Kidney (tissue), 22 donors: ENCODE measurements at places on chromosomes 12 and 14. TPM values are rescaled to one million over a fixed set of nuclear protein-coding genes. Genes with fewer than 3 reads are reported as not detected.

- DNase-seq: no peak
Measured at GRCh38 chr14:51211149-51211548, 28.9 kb upstream of the TMX1 start.

DNA sequence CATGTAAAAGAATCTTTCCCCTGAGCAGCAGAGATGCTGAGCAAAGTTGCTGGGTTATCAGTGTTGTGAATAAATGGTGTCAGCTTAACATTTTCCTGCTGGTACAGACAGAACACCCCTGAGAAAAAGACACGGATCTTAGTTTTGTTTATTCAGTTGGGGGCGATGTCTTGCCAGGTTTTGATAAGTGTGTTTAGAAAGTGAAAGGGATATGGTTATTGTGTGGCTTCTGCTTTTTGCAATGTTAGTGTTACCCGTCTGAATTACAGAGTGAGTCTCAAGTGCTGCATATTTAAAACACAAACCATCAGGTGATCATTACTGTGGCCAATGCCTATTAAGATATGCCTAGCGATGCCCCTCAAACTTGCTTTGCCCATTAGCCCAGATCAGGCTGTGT is 864.6 kb upstream of the SEL1L start:
- DNase-seq: peak; percentile 9

DNA sequence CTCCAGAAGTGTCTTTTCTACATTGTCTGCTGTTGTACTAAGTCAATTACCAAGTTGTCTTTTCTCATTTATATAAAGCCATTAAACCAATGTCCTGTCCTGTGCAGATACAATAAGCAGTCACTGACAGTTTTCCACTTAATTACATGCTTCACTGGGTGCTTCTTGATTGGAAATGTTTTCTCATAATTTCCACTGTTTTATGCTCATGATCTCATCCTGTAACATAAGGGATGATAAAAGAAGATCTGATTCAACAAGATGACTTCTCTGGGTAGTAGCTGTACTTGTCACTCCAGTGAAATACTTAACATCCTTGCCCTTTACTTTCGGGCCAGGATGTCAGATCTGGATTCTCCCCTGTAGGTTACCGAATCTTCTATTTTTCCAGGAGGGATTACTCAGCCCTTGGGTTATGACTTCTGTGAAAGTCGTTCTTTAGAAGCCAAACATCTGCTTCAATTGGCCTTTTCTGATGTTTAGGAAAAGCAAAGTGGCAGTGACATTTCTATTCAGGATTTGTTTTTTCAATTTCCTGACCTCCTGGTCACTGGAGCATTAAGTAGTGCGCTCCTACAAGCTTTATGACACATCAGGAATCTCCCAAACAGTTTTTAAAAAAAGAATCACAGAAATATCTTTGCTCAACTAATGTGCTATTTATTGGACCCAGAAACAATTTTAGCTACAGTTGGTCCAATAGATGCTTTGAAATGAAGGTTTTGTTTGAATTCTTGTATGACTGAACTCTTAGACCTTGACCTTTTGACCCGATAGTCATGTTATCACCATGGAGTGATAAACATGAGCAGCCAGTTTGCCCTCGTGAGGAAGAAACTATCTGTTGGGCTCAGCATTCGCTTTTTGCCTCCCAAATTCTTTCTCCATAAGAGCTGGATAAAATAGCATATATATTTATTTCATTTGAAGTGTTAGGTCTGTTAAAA is 234.5 kb upstream of the SSTR1 start:
- no peak for DNase-seq

DNA sequence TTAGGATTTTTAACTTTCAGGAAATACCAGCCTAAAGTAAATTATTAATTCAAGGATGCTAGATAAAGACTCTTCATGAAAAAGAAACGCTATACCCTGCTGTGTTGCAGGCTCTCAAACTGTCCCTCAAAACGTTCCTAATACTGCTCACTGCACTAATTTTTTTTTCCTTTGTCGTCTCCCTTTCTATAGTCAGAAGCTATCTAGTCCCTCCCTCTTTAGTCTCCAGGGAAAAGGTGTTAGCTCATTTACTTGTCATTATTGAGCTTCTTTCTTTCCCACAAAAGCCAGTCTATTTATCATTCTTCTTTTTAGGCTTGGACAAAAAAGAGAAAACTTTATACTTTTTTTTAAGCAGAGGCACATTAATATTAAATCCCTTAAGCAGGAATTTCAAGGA is 30.3 kb upstream of the INSM2 start:
- DNase-seq: no peak

Gene ARHGAP9
- total RNA-seq: 18.1 TPM

Gene ADCY4
- total RNA-seq: 57.5 TPM

Gene P3H3
- total RNA-seq: 17.0 TPM

- no peak for DNase-seq
Measured at GRCh38 chr14:54808326-54809161, 94.1 kb downstream of the GCH1 start.

GRCh38 chr14:95660651-95661515 is 25.3 kb upstream of the TCL1B start:
- no peak for DNase-seq

GRCh38 chr14:24370748-24371147 is 2.8 kb downstream of the NFATC4 start:
- no peak for DNase-seq

GRCh38 chr14:34183478-34183877 is 232.6 kb upstream of the EGLN3 start:
- DNase-seq: no peak

Gene SCN8A
- total RNA-seq: 1.4 TPM

Gene SLC5A8
- total RNA-seq: 1.6 TPM

DNA sequence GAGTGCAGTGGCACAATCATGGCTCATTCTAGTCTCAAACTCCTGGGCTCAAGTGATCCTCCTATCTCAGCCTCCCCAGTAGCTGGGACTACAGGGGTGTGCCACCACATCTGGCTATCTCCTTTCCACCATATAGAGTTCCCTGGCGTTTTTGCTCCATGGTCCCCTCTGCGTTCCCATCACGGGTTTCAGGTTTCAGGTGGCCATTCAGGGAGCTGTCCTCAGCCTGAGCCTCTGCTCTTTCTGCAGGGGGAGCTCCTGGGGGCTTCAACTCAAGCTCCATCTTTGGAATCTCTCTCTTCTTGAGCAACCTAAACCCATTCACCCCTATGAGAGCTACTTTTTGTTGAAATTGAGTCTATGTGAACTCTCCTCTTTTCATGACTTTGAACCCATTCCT is 11.6 kb downstream of the SMIM41 start:
- DNase-seq: no peak

DNA sequence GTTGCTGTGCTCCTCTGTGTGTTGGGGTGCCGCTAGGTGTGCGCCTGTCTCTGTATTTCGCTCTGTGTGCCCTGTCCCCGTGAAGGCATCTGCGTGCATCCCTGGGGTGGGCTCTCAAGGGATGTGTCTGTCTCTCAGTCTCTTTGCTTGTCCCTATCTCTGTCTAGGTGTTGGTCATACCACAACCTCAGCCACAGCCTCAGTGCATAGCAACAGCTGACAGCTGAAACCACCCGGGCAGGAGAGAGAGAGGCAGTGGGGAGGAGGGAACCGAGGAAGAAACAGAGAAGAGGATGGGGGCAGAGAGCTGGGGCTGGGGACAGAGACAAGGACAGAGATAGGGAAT is 953 bp upstream of the NXPH4 start:
- DNase-seq: no peak

DNA sequence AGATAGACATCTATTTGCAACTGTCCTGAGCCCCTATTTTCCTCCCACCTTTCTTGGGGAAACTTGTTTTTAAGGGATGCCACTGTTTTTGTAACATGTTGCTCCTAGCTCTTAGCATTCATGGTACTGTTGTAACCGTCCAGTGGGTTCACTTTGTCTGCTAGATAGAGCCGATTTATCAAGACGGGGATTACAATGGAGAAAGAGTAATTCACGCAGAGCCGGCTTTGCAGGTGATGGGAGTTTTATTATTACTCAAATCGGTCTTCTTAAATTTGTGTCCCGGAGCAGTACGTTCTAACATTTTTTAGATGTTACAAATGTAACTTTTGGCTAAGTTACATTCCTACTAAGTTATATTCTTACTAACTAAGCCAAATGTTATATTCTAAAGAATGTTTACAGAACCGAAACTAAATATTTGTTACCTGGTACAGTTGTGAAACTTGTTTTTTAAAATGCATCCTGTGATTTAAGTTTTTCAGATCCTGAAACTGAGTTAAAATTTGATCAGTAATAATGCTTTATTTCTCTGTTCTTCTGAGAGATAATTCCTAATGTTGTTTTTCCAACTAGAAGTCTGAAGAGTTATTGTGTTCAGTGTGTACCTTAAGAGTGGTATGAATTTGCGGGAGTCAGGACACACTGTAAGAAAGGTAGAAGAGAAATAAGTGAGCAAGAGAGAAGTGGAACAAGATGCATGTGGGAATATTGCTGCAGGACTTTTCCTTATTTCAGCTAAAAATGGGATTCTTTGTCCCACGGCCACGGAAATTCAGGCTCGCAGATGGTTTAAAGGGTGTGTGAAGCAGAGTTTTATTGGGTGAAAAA is 20.6 kb upstream of the CLEC2D start:
- DNase-seq: no peak

DNA sequence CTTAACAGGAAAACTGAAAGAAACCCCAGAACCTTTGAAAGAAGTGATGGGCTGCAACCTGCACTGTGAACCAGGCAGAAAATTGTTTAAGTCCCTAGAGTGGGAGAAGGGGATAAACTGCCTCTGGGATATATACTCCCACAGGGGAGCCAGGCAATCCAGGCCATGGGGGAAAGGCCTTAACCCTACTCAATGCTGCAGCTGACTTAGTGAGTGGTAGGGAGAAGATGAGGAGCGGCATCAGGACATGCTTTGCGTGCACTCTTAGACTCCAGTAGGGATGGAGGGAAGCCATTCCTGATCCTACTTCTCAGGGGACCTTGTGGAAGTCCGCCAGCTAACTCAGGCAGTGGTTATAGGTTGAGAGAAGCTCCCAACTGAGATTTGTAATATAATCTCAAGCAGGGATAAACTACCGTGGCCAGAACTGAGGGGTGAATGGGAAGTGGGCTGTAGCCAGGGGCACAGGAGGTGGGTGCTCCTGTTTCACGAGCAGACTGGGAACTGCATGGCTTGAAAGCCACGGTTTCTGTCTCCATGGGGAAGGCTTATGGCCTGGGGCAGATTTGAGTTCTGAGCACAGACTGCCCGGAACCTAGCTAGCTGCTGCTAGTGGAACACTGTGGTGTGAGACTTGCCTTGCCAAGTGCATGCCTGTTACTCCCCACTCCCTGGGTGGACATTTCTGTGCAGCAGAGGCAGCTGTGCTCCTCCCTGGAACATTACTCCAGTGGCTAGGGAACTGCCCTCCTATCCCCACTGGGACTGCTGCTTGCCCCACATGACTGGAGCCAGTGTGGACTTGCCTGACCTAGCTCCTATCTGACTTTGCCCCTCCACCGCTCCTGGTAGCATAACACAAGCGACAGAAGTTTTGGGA is 119.2 kb upstream of the SCAF11 start:
- DNase-seq: no peak

GRCh38 chr12:124661341-124661740 is 93.9 kb upstream of the NCOR2 start:
- DNase-seq: peak; percentile 71

GRCh38 chr14:63046339-63047268 is 1.3 kb upstream of the KCNH5 start:
- DNase-seq: no peak

GRCh38 chr14:90811641-90812040 is 4.6 kb downstream of the TTC7B start:
- no peak for DNase-seq

GRCh38 chr12:68951652-68952051 is 18.7 kb upstream of the CPM start:
- no peak for DNase-seq

DNA sequence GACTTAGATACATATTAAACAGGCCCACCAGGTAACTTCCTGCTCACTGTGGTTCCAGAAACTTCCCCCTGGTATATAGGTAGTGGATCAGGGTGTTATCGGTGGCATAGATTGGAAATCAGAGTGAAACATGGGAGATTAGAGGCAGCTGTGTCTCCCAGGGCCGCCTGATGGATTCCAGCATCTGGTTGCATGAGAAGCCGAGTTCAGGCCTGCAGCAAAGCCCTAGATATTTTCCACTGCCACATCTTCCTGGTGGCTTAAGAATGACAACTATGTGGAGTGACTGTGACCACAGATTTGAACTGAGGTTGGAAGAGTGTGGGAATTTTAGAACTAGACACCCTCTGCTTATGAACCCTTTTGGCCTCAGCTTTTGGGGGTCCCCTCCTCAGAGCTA is 184.8 kb upstream of the NTF3 start:
- DNase-seq: no peak

DNA sequence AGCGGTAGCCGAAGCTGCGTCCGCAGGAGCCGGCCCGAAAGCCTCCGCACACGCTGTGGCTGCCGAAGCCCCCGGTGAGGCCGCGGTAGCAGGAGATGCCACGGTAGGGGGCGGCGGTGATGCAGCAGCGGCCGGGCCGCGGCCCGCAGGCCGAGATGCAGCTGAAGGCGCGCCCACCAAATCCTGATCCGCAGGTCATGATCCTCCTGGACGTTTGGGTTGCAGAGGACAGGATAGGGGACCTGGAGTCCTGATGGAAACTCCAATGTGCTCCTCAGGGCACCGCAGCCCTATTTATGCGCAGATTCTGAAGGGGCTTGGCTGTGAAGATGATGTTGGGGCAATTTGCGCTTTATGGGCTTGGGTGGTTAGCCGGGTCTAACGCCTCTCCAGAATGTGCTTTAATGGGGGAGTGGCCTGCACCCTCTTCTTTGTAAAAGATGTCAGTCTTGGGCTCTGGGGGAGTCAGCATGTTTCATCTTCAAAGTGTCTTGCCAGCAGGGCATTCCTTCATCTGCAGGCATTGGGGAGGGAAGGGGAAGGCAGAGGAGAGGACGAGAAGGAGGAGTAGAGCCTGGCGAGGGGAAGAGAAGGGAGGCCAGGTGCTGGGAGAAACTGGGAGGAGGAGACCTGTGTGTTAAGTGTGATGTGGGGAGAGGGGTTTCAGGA is at the start of gene KRT81:
Gene KRT81 (minus strand): TSS at position 268 of the 669 bp plus-strand sequence. CDS start 69 bp downstream, at position 199.
- no peak for DNase-seq

DNA sequence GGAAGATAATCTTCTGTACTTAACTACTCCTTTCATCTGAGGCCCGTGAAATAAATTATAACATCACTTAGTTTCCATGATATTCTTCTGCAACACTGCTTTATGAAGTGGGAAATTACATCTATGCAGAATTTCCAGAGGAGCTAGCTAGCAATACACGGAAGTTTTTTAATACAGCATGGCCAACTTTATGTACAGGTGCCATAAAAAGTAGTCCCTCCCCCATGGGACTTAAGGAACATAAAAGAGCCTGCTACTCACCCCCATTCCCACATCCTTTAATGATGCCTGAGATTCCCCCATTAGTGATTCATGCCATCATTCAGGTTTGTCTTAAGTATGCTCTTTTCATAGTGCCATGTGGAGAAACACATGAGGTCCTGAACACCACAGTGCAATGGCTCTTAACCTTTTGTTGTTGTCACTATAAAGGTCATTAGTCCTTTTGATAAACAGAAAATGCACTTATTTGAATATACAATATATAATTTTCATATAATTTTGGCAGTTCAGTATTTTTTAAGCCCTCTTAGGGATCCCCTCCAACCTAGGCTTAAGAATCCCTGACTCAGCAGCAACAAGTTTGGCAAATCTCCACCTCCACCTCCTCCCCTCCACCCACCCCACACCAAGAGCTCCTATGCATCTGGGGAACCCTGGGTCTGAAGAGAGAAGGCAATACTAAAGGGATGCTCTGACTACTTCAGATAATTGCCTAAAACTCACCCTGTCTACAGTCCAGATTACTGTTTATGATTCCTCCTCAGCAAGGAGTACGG is 37.3 kb downstream of the DCAF5 start:
- DNase-seq: no peak
